ENCODE measurements at places on chromosomes 12 and 14.

- no peak for DNase-seq
Observed at GRCh38 chr14:26191671-26192070, 406.2 kb downstream of the NOVA1 start.

DNA sequence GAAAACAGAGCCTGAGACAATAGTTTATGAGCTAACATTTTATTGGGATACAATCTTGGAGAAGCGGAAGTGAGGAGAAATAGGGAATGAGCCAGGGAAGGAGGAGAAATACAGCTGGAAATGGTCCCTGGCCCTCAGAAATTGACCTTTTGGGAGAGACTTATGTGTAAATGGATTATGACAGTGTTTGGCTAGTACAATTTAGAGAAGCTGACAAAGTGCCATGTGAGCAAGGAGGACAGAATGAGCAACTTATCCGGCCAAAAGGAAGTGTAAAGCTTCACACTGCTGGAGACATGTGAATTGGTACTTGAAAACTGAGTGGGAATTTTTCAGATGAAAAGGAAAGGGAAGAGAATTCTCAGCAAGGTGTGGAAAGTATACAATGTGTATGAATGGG lies 2.9 kb downstream of the GLIPR1 start:
- DNase-seq: no peak

GRCh38 chr12:108822497-108823205 lies 34.7 kb downstream of the SSH1 start:
- DNase-seq: no peak

DNA sequence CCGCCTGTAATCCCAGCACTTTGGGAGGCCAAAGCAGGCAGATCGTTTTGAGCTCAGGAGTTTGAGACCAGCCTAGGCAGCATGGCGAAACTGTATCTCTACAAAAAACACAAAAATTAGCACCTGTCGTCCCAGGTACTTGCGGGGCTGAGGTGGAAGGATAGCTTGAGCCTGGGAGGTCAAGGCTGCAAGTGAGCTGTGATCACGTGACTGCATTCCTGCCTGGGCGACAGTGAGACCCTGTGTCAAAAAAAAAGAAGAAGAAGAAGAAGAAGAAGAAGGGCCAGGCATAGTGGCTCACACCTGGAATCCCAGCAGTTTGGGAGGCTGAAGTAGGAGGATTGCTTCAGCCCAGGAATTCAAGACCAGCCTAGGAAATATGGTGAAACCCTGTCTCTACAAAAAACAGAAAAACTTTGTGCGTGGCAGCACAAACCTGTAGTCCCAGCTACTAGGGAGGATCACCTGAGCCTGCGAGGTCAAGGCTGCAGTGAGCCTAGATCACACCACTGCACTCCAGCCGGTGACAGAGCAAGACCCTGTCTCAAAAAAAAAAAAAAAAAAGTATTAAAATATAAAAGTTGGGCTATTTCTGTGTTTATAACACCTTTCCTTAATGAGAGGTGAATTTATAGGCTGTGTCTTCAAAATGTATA lies 15.5 kb downstream of the RXYLT1 start:
- DNase-seq: no peak

GRCh38 chr12:80846952-80847351 lies 90.8 kb downstream of the LIN7A start:
- DNase-seq: no peak

GRCh38 chr12:45615268-45615667 lies 114.2 kb upstream of the ARID2 start:
- no peak for DNase-seq

DNA sequence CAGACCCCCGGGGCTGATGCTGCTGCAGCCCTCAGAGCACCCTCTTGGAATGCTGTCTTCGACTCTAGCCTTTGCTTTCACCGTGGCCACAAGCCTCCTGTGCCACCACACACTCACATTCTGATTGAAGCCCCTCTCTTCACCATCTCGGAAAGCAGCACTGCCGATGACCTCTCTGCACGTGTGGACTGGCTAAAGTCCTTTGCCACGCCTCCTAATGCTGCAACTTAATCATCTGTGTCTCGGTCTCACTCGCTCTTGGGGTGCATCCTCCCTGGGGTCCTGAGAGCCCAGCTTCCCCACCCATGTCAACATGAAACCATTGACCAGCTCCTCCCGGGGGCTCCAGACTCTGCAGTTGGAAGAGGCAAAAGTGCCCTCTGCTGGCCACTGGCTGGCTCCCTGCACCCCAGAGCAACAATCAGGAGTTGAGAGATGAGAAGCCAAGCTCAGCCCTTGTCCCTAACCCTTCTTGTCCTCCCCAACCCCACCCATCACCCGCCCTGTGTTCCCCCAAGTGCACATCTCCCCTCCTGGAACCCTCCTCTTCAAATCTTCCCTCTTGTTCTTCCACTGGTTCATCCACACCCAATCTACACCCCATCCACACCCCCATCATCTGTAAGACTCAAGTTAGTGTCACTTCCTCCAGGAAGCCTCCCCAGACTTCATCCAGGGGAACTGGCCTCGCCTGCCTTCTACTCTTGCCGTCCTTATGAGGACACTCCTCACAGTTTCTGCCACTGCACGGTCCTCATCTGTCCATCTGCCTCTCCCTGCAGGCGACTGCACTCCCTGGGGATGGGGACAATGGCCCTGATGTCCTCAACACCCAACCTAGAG lies 23.6 kb upstream of the FAM181A start:
- no peak for DNase-seq

DNA sequence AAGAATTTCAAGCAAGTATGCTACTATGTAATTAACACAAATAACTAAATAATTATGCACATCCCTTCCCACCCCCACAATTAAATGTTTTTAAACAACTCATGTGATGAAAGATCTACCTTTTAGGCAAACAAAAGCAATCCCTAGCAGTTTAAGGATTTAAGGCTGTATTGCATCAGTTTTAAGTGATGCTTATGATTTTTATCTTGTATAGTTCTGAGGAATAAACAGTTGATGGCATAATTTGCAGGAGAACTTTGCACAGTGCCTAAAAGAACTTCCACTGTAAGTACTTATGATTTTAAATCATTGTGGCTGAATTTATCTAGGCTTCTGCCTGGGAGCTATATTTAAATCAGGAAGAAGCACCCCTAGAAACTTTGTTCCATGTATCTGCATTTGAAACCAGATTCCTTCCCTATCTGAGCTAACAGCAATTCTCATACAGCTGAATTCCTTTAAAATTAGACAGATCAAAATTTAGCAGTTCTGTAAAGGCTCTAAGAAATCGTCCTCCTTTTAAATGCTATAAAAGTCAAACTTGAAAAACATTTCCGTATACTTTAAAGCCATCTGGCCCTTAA lies 388.6 kb downstream of the BCAT1 start:
- no peak for DNase-seq

- DNase-seq: no peak
Observed at GRCh38 chr12:116539905-116540482, 19.2 kb upstream of the MAP1LC3B2 start.

- no peak for DNase-seq
Observed at GRCh38 chr14:52850451-52850909, 59.1 kb upstream of the GNPNAT1 start.

DNA sequence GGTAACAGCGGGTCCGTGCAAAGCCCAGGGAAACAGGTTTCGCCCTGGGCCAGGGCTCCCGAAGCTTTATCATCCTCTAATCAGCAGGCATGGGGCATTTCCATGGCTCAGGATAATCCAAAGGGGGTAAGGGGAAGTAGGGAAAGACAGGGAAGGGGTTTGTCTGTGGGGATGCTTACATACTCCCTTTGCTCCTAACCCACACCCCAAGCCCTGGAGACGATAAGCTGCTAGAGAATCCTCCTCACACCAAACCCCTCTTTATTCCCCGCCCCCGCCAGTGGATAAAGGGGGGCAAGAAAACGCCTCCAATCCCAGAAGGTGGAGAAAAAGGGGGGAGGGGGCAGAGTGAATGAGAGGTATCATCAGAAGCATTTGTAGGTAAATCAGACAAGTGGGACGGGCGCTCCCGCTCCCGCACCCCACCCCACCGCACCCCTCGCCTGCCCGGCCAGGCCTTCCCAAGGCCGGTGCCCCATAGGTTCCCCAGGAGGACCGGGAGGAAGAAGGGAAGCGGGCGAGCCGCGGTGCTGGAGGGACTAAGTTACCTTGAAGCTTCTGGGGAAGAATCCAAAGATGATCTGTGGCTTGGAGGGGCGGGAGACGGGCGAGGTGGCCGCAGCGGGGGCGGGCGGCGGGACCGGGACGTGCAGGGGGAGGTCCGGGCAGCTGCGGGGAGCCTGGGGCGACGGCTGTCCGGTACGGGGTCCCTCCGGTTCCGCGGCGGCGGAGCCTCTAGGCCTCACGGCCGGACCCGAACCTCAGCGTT lies 762 bp downstream of the PPP2R5E start:
- DNase-seq: no peak

GRCh38 chr12:52423661-52424500 lies 10.3 kb downstream of the KRT75 start:
- no peak for DNase-seq

DNA sequence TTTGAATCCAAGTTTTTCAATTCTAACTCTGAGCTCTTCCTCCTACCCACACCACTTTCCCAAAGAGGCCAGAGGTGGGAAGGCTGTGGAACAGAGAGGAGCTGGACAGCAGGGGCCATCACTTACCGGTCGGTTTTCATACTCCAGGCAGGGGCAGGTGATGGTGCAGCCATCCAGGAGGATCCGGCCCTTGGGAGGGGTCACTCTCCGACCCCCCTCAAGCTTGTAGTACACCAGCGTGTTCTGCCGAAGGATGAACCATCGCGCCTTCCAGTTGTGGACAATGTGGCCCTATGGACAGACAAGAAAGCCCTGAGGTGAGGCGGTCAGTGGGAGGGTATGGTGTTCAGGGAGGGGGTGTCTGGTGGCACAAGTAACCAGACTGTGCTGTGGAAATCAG lies 14.4 kb downstream of the PLEK2 start:
- DNase-seq: no peak

DNA sequence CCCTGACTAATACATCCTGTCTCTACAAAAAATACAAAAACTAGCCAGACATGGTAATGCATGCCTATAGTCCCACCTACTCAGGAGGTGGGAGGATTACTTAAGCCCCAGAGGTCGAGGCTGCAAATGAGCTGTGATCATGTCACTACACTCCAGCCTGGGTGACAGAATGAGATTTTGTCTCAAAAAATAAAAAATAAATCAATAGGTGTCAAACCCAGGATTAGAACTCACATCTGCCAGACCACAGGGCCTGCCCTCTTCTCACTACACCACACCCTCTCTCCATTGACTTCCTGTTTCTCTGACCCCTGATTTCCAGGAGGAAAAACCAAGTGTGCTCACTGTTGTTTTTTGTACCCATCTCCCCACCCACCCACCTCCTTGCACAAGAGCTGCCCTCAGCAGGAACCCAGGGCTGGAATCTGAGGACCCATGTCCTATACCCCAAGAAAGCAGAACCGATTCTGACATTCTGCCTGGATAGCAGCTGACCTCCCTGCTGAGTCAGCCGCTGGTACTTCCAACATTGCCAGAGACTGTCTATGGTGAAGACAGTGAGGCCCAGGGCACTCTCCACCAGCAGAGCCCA lies 6.2 kb downstream of the CMKLR1 start:
- DNase-seq: no peak

DNA sequence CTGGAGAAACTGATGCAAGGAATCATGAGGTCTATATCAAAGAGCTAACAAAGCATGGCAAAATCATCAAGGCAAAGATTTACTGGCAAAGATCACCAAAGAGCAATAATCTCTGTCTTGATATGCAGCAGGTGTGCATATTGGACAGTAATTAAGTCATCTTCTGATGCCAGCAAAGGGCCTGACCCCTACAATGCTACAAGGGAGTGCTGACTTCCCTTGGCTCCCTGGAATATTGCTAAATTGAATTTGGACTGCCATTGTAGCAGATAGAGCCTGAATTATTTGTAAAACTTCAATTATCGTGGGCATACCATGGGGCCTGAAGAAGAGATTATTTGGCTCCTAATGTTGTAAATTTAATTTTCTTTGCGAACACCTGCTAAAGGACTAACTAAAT lies 307.9 kb upstream of the SYT1 start:
- no peak for DNase-seq

- DNase-seq: no peak
Observed at GRCh38 chr14:75770635-75771034, 109.6 kb downstream of the TTLL5 start.

- no peak for DNase-seq
Observed at GRCh38 chr12:104306943-104307654, 3.6 kb downstream of the EID3 start.

DNA sequence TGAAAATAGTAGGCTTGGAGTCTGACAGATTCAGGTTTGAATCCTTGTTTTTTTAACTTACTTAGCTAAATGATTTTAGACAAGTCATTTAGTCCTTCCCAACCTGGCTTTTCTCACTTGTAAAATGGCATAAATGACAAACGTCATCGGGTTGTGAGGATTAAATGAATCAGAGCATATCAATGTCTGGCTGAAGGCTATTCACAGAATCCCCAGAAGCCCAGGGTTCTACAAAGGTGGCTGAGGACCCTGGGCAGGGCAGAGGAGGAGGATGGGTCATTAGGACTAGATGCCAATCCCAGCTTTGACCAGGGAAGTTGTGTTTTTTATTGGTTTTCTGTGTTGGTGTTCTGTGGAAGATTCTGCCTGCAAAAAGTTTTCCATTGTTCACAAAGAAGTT lies 7.6 kb upstream of the PTPRB start:
- DNase-seq: no peak

DNA sequence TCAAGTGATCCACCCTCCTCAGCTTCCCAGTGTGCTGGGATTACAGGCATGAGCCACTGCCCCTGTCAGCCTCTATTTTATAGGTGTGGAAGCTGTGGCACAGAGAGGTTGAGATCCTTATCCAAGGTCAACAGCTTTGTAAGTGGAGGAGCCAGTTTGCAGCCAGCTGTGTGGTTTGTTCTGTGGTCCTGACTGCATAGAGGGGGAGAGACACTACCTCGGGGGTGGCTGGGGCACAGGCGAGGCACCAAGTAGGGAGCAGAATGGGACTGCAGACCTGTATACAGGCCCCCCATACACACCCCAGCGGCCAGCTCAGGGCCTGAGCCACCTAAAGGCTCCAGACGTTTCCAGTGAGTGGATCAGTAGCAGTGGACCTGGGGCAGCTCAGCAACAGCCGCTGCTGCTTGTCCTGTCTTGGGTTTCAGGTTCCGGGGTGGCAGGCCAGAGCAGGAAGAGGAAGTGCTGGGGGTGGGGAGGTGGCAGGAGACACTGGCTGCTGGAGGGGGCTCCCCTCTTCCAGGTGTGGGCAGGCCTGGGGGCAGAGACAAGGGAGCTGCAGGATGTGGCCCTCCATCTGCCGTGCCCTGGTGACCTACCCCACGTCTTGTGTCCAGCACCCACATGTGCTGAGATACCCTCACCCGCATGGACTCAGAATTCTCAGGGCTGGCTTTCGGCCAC lies 11.0 kb downstream of the ORAI1 start:
- DNase-seq: no peak

GRCh38 chr12:53999559-54000115 lies 324 bp upstream of the HOXC9 start:
- DNase-seq: no peak

DNA sequence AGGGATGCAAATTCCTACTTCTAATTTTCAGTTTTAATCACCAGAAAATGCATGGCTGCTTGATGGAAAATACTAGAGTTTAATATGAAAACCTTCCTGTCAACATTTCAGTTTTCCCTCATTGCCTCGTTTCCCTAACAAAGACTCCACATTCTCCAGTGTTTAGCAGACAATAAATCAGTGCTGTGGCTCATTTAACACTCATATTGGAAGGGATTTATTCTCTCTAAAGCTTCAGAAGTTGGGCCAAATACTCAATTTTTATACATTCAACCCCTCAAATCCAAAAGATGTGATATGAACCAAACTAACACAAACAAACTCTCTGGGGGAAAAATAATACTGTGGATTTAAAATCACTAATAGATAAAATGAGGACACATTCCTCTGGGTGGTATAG lies 482.5 kb downstream of the FLRT2 start:
- no peak for DNase-seq

GRCh38 chr12:77163074-77164038 lies 98.0 kb upstream of the E2F7 start:
- DNase-seq: no peak
